ENCODE measurements at places on chromosomes 7 and 10.

- peak; percentile 57 for DNase-seq
Measured at GRCh38 chr7:12715372-12716133, 28.1 kb downstream of the ARL4A start.

DNA sequence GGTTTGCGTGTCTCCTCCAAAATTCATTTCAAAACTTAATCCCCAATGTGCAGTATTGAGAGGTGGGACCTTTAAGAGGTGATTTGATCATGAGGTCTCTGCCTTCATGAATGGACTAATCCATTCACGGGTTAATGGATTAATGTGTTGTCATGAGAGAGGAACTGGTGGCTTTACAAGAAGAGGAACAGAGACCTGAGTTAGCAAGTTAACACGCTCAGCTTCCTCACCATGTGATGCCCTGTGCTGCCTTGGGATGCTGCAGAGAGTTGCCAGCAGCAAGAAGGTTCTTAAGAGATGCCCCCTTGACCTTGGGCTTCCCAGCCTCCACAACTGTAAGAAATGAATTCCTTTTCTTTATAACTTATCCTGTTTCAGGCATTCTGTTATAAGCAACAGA, 3.7 kb upstream of the TCTN3 start:
- DNase-seq: no peak

DNA sequence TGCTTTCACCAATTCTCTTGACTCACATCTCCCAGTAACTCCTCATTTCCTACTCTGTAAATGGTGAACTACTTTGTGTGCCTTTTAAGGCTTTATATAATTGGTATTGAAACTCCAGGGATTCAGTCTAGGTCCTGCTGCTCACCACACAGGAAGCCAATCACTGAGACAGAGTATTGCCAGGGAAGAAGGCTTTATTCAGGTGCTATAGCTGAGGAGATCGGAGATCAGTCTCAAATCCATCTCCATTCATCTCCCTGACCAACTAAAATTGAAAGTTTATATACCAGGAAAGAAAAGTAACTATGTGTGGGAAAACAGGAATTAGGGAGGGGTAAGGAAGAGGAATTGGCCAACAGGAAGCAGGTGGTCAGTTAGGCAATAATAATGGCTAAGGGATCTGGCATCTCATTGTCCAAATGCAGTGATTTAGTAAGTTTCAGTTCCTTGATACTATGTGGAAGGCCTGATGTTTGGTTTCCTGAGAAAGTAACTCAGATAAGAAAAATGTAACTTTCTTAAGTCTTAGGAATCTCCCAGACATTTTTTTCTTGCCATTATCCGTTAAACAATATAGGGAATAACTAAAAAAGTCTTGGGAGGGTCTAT, 10.2 kb upstream of the SDHAF3 start:
- no peak for DNase-seq

DNA sequence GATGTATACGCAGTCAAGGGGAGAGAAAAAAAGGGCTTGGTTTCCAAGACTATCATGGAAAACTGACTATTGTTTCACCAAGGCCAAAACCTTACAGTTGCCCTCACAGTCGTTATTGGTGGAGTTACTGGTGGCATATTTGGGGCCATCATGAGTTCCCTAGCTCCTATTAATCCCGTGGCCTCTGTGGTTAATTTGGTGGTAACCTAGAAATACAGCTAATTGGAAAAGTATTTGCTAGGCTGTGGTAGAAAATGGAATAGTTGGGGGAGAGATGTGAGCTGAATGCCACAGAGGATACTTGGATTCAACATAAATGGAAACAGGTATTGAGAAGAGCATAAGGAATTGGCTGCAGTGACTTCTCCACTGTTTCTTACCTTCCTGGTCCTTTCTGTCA, 450.7 kb downstream of the KCNMA1 start:
- no peak for DNase-seq

DNA sequence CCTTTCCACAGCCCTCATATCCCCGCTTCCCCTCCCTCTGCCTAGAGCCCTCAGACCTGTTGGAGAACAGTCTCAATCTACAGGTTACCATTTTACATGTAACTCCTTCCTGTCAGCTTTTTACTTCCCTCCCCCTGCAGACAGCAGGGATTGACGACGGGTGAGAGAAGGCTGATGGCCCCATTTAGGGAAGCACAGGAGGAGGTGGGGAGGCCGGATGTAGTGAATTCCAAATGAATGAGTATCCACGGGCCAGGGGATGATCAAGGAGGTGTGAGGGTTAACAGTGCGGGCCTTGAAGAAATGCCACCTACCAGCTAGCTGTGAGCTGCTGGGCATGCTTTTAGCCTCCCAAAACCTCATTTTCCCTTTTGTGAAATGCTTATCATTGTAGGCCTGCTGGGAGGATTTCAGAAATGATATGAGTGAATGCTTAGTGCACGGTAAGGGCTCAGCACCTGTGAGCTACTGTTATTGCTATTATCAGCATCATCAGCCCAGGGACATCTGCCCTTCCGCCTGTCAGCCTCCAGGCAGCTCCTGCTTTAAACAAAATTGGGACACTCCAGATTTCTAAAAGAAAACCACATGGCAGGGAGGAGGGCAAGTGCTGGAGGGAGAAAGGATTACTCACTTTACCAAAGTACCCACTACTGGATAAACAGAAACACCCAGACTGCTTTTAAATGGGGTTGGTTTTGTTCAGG, 6.5 kb upstream of the NANOS1 start:
- no peak for DNase-seq

DNA sequence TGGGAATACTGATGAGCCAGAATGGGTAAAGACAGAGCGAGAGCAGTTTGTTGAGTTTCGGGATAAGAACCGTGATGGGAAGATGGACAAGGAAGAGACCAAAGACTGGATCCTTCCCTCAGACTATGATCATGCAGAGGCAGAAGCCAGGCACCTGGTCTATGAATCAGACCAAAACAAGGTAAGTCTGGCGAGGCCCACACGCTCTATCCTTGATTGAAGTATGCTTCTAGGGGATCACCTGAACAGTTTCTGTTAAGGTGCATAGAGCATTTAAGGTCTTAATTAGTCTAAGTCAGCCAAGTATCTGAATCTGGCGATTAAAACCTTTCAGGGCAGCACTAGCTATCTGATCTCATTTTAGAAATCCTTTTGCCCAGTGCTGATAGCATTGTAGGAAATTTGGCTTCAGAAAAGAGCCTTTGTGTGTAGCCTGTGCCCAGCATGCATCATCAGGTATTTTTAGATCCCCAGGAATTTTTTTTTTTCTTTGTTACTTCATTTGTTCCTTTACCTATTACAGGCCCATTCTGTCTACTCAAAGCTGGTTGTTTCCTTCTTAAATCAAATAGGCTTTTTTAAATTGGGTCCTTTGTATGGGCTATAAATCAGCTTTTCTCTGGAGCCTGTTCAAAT, 8.0 kb downstream of the OPN1SW start:
- DNase-seq: no peak

Data from stimulated activated naive CD8-positive, alpha-beta T cell treated with anti-CD3 and anti-CD28 coated beads, Interleukin-15, Interleukin-2, amounts not matched to agents 100 U/mL and 50 U/mL, for 24 hours (primary cell).